Renal cortical epithelial cell (primary cell): ENCODE measurements at places on chromosomes 3 and 15. TPM values are rescaled to one million over a fixed set of nuclear protein-coding genes. Genes with fewer than 3 reads are reported as not detected.

DNA sequence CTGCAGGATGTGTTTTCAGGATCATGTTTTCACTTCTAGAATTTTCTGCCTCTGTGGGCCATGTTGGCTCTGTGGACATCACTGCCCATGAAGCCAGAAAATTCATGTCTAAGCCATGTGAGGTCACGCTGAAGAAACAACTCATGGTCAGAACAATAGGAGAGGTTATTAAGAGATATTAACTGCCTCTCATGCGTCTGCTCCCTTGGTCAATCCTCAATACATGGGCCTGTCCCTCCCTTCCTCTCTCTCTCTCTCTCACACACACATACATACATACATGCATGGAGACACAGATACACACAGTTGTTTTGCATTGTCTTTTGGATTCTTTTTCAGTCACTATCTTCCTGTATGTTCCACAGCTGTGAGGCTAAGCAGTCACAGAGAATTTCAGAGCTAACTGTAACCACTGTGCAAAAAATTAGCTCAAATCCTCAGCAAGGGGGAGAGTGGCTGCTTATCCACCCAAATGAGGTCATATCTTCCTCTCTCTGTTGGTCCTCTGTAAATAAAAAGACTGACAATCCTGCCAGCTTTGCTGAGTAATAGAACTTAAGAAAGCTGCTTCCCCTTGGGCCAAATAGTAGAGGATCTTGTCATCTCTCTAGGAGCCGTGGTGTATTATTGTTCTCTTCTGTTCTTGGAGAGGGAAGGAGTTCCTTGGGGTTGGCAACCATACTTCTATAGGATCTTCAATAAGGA, 45.6 kb downstream of the LRTM1 start:
- peak; percentile 90 for DNase-seq

DNA sequence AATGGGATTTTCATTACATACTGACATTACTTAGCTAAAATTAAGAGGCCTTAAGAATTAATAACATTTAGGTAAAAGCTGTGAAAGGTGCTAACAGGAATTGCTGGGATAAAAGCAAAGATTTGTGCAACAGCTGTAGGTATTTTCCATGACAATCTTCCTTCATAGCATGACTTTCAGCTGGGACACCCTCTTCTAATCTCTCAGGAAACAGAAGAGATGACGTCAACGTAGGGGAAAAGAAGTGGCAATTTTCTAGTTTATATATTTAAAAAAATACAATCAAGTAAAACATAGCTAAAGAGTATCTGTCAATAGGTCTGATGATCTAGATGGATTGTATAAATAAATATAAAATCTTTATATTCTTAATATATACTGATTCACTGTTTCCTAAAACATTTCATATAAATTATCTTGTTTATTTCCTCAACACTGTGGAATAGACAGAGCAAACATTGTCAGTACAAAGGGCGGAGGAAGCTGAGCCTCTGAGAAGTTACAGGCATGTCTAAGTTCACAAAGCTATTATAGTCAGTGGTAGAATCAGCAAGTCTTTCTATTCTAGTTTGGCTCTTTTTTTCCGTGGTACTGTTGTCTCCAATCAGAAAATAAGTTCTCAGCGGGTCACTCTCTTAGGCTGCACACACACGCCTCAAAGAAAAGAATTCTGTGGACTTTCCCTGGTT, 217.0 kb downstream of the P3H2 start:
- DNase-seq = no peak

- DNase-seq = peak; percentile 83
Observed at GRCh38 chr3:149466192-149466591, 8.3 kb upstream of the TM4SF4 start.

GRCh38 chr15:29342201-29342600, 72.6 kb upstream of the NSMCE3 start:
- DNase-seq = no peak

- DNase-seq = peak; percentile 77
Observed at GRCh38 chr3:104909198-104909597, 457.5 kb upstream of the ALCAM start.

DNA sequence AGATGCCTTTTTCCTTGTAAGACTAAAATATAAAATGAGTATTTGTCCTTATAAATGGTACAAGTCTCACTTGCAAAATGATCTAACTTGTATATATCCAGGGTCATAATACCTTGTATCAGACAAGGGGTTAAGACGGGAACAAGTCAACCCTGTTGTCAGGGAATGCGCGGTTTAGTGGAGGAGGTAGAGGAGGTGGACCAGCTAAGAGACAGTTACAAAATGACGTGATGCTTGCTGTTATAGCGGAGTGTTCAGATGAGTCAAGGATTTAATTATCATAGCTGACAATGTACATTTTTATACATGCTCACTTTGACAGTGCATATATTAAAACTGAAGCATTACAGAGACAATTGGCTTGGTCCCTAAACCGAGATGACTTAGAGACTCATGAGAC, 26.8 kb upstream of the KLHL25 start:
- DNase-seq = no peak

DNA sequence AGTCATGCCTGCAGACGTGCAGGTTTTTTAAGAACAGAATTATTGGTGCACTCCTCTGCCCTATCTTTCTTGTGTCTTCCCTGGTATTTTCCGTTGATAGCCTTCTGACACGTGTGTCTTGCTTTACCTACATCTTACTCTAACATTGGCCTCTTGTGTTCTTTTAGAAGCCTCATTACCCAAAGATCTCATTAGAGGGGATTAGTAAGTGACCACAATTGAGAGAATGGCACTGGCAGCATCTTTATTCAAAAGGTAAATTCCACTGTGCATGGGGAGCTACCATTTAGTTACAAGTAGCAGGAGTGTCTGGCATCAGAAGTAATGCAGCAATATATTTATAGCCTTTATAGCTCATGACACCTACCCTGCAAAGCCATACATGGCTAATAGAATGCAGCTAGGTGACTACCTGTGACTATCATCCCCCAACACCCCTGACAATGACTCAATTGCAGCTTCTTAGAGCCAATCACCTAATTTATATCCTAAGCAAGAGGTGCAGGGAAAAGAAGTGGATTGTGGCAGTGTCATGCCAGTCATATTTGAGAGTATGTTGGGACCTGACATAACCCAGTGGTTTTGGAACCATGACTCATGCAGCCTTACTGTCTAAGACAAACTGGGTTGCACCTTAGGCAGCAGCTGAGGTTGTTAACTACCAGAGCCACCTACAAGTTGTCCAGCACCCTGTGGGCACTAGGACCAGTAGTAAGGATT, 164.8 kb downstream of the GRM7 start:
- DNase-seq = peak; percentile 43

Gene TMEM108
- total RNA-seq = 0.25 TPM in 1 of 2 replicates, not detected in the other

DNA sequence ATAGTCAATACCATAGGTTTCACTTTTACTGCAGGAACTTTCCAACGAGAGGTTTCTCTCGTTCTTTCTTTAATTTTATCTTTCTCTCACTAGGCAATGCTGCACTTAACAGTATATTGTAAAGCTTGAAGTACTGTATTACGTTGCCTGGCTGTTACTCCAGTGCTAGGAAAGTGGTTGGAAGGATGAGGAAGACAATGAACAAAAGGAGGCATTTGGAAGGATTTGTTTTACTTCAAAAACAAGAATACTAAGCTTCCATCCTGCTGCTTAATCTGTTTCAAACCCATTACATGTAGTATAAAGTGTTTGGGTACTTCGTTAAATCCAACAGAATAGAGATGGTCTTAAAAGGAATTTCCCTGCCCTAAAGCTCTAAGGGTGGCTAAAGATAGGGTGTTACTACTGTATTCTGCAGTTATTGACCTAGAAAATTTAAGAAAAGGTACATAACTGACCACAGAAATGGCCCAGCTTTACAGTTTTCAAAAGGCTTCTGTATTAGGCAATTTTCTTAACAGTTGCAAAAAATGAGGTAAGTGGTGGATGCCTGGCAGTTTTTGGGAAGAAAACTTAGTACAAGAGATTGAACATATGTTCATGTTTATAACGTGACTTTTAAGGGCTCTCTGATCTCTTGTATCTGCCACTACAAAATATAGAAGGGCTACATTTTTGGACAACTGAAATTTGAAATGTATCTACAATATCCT, 785 bp upstream of the IFT57 start:
- no peak for DNase-seq

Gene CD200R1
- 0.17 TPM in 1 of 2 replicates, not detected in the other for total RNA-seq

Gene EPHB1
- 6.3 and 17.4 TPM in 2 replicates for total RNA-seq

DNA sequence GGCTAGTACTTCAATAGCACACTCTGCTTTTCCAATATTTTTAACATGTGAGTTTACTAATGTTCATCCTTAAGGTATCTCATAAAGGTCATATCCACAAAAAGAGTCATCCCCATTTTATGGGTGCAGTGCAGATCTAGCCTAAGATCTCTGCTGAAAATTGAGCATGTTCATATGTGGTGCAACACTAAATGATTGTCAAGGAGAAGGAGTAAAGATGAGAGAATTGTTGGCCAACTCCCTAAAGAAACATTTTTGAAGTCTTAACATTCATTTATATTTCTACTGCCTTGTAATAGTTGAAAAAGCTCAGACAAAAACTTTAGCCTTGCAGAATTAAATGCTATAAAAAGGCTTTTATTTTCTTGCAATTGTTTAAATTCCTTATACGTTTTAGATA, 1159.6 kb downstream of the TBL1XR1 start:
- no peak for DNase-seq

Gene SLCO2A1
- total RNA-seq = 0.69 and 1.0 TPM in 2 replicates

GRCh38 chr15:69323893-69324430, 25.2 kb downstream of the PAQR5 start:
- DNase-seq = no peak

GRCh38 chr3:30527720-30528119, 78.7 kb upstream of the TGFBR2 start:
- DNase-seq = no peak

Gene SI
- not detected in 2 replicates for total RNA-seq

GRCh38 chr3:10524799-10525301, 19.5 kb upstream of the ATP2B2 start:
- no peak for DNase-seq

GRCh38 chr3:69865925-69866679, 126.8 kb downstream of the MITF start:
- DNase-seq = peak; percentile 90

Gene FAM81A
- 0.52 and 1.4 TPM in 2 replicates for total RNA-seq

Gene ITIH1
- not detected in 2 replicates for total RNA-seq

DNA sequence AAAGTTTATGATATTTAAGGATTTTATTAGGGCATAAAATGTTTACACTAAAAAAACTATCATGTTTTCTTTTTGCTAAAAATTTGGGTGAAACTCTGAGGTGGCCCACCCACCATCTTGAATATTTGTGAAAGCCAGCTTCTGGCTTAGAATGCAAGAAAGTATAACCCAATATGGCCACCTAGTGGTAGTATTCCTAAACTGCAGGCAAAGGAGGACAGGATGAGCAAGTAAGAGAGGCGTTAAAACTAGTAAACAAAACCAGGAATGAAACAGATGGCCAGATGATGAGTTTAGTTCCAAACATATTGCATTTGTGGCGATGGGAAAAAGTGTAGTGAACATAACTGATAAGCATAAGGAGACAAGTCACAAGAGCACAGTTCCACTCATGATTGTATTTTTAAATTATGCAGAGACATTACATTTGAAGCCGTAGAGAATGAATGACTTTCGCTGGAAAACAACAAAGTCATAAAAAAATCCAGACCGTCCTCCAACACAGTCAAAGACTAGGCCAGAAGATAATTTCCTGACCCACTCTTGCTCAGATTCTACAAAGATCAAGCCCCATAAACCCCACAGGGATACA, 103.3 kb upstream of the PRTG start:
- DNase-seq = peak; percentile 77

DNA sequence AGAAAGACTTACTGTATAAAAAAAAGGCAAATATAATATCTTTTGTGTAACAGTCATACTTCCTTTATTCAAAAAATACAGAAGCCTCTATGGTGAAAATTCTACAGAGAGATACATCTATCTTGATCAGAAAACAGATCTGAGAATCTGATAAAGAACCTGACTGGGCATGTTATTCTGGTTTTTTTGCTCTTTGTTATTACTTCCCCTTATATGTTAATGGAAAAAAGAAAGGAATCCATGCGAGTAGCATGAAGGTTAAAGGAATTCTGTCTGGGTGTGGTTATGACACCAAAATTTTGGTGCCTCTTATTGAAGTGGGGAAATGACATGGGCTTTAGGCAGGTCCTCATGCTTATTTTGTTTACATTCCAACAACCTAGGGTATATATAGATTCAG, 81.7 kb downstream of the BCHE start:
- DNase-seq = no peak

DNA sequence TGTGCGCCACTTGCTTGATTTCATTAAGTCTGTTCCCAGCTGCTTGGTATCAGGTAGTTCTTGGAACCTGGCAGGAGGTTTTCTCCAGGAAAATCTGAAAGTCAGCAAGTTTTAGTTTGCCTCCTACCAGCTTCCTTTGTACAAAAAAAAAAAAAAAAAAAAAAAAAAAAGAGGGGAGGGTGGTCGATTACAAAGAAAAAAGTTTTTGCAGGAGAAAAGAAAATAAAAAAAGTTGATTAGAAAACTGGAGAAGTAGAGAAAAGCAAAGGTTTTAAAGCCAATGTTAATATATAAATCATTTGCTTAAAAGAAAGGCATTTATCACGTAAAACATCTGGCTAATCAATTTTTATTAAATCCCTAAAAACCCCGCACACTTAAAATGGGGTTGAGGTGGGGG, 5.9 kb downstream of the EPHA3 start:
- DNase-seq = no peak

Gene MELTF
- total RNA-seq = 12.9 and 81.8 TPM in 2 replicates

DNA sequence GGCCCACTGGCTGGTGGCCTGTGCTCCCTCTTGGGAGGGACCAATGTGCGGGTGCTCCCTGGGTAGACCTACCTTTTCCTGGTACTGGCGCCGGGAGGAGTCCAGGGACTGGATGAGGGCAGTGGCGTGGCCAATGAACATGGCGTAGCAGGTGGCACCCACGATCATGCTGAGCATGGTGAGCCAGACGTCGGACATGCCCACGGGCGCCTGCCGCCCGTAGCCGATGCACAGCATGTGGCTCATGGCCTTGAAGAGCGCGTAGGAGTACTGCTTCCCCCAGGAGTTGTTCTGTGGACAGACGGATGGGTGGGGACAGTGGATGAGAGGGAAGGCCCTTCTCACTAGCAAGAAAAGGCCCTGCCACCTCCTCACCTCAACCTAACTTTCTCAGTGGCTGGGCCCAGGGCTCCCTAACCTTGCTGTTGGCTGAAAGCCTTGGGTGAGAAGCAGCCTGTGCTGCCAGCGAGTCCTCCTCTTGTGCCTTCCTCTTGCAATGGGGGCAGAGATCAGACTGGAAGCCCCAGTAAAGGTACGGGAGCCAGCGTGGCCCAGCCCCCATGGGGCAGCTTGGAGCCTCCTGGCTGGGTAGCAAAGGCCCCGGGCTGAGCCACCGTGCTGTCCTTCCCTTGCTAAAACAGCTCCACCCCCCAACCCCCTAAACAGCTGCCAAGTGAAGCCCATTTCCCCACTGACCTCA, 39.1 kb downstream of the HCN4 start:
- no peak for DNase-seq

- no peak for DNase-seq
Observed at GRCh38 chr3:17967111-17967510, 224.7 kb upstream of the TBC1D5 start.
